Activated CD4-positive, alpha-beta T cell treated with anti-CD3 and anti-CD28 coated beads for 4 hours (primary cell): ENCODE measurements at places on chromosomes 12 and 14.
A peak's percentile ranks its signal among the peaks of the same experiment; 100 is the strongest.

GRCh38 chr14:68380329-68380741, 412.5 kb downstream of the ZFP36L1 start:
- no peak for DNase-seq

GRCh38 chr14:44170101-44170500, 337.0 kb downstream of the FSCB start:
- no peak for DNase-seq

- peak; percentile 29 for DNase-seq
Measured at GRCh38 chr12:89862511-89863445, 154.1 kb upstream of the ATP2B1 start.

DNA sequence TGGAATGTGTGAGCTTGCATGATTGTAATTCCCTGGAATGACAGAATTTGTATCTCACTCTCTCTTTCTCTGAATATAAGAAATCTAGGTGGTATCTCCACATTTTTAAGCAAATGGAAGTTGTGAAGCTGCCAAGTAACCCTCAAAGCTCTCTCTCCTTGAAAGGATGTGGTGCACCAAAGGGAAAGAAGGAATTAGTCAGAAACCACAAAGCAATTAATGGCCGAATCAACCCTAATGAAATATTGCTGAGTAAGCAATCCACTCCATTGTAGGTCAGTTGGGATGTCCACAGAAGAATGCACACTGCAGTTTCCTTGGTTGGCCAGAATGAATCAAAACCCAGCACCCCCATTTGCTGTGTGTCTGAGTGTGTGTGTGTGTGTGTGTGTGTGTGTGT, 153.5 kb downstream of the KCNA5 start:
- DNase-seq = no peak

- DNase-seq = no peak
Measured at GRCh38 chr12:70581208-70581607, 56.0 kb downstream of the PTPRB start.

- no peak for DNase-seq
Measured at GRCh38 chr12:11834104-11834812, 184.8 kb downstream of the ETV6 start.

GRCh38 chr12:75815756-75816155, 215.8 kb downstream of the PHLDA1 start:
- no peak for DNase-seq

DNA sequence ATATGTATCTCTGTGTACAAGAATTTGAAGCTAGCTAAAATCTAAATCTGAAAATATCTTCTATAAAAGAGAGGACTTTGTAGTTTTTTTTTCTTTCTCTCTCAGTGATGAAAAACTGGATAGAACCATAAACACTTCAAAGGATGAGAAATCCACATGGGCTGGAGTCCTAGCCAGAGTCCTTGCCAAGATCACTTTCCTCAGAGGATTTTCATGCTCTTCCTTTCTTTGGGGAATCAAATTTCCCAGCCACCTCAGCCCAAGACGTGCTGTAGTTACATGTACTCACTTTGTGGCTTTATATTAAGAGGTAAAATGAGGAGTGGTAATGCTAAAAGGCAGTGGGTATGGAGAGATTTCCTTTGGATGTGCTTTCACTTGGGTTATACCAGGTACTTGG, 110.3 kb downstream of the SLC38A1 start:
- DNase-seq = no peak

DNA sequence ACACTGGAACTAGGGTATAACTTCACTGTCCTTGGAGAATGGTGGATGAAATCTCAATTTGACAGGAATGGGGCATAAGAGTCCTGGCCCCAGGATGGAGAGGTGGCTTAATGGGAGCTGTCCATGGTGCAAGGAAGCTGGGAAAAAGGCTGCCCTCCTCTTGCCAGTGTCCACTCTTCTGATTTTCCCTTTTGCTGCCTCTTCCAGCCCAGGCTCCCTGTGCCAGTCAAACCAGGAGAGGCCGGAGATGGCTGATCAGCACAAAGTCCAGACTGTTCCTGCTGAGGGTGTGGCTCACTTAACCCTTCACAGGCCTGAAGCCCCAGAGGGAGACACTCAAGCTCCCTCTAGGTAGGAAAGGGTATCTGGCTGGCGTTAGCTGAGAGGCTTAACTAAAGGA, at the start of gene MYO1A:
Gene MYO1A, minus strand, starts transcription at position 240 of the 400 bp plus-strand sequence. CDS start 1,806 bp downstream, outside the sequence.
- DNase-seq = no peak

- no peak for DNase-seq
Measured at GRCh38 chr12:66132408-66132807, 1.9 kb upstream of the LLPH start.

DNA sequence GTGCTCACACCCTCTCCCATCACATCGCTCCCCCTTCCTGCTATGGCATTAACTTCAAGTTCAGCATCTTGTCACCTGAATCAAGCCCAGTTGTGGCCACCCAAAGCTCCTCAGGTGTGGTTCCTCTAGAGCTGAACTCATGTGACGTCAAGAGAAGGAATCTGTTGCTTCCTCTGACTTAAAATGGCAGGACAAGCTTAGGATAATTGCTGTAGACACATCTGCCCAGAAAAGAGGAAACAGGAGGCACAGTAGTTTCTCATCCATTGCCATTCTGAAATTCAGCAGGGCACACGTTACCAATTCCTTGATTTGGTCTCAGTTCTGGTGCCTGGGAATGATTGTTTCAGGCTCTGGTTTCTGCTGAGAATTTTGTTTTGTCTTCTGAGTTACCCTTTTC, 52.1 kb downstream of the RCOR1 start:
- DNase-seq = no peak

- no peak for DNase-seq
Measured at GRCh38 chr12:74227846-74228545, 309.6 kb upstream of the ATXN7L3B start.

DNA sequence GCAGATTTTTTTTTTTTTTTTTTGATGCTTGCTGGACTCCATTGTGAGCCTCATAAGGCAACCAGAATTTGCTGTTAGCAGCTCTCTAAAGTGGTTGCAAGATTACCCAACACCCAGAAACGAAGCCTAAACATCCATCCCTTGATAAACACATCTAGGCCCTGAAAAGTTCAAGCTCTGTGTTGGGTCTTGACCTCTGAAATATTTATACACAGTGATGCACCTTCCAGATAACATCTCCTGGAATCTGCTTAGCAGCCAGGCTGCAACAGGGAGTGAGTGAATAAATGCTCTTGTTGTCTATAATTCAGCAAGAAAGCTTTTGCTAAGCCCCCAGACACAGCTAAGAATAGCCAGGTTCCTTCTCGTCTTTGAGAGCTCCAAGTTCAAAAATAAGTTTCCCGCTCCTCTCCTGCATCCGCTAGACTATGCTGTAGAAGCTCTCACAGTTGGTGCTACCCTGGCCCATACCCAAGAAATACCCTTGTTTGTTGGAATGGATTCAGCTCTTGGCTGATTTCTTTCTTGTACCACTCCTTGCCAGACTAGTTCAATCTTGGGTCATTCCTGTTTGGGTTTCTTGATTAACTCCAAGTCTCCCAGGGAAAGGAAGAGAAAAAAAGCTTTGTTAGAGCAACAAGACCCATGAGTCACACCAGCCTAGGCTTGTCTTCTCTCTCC, 610.6 kb upstream of the TBX3 start:
- DNase-seq = no peak

DNA sequence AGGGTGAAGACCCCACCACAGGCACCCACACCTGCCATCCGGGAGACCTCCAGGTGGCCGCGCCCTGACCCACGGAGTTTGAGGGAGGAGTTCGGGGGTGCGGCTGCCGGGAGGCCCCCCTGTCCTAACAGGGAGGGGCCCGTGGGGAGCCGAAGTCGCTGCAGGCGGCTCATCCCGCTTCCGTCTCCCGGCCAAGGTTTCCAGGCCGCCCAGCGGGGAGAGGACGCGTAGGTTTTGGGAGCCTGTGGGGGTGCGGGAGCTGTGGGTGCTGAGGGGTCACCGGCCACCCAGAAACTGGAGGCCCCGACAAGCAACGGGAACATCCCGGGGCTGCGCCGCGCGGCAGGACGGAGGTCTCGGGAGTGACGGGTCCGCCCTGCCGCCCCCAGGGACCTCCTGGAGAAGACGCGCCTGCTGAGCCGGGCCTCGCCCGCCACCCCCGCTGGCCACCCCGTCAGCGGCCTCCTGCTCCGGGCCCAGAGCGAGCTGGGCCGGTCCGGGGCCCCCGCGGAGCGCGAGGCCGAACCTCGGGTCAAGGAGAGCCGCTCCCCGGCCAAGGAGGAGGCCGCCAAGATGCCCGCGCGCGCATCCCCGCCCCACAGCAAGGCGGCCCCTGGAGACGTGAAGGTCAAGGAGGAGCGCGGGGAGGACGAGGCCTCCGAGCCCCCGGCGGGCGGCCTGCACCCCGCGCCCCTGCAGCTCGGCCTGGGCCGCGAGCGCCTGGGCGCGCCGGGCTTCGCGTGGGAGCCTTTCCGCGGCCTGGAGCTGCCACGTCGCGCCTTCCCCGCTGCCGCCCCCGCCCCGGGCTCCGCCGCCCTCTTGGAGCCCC, 27.6 kb downstream of the LRCOL1 start:
- DNase-seq = no peak

DNA sequence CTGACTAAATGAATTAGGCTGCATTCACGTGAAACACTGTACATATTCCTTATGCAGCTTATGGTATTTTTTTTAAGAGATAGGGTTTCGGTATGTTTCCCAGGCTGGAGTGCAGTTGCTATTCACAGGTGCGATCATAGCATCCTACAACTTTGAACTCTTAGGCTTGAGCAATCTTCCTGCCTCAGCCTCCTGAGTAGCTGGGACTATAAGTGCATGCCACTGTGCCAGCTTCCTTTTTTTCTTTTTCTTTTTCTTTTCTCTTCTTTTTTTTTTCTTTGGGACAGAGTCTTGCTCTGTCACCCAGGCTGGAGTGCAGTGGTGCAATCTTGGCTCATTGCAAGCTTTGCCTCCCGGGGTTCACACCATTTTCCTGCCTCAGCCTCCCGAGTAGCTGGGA, 35.8 kb upstream of the SPPL3 start:
- no peak for DNase-seq

DNA sequence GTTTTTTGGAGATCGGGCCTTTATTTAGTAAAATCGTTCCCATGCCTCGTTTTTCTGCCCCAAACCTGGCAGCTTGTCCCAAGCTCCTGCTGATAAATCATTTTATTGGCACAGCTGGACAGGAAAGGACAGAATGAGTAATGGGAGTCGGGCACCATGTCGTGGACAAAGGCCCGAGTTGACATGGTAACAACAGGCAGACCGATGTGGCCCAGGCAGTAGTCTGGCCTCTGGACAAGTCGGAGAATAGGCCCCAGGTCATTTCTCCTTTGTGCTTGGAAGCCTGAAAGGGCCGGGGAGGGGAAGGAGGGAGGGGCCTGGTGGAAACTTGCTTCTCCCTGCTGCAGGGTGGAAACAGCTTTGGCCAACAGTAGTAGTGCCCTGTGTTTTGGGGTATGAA, 234.9 kb downstream of the SUDS3 start:
- DNase-seq = no peak

GRCh38 chr14:32552766-32553165, 223.7 kb downstream of the AKAP6 start:
- no peak for DNase-seq

DNA sequence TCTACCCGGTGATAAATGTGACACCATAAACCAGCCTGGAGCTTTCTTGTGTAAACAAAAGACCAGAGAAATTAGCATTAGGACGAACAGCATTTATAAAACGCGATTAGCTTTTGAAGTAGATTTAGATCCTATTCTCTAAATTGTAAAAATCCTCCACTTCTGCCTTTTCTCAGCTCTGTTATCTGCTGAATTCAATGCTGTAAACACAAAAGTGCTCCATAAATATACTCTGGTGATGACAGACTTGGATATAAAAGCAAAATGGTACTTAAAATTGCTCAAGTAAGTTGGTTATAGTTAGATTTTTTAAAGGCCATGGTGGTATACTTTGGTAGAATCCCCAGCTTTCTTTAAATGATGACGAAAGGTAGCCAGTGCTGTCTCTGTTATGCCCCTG, 114.6 kb upstream of the RMST start:
- DNase-seq = no peak

GRCh38 chr14:92944976-92945375, 22.0 kb downstream of the CHGA start:
- no peak for DNase-seq

GRCh38 chr12:30914986-30915591, 11.5 kb upstream of the TSPAN11 start:
- no peak for DNase-seq

DNA sequence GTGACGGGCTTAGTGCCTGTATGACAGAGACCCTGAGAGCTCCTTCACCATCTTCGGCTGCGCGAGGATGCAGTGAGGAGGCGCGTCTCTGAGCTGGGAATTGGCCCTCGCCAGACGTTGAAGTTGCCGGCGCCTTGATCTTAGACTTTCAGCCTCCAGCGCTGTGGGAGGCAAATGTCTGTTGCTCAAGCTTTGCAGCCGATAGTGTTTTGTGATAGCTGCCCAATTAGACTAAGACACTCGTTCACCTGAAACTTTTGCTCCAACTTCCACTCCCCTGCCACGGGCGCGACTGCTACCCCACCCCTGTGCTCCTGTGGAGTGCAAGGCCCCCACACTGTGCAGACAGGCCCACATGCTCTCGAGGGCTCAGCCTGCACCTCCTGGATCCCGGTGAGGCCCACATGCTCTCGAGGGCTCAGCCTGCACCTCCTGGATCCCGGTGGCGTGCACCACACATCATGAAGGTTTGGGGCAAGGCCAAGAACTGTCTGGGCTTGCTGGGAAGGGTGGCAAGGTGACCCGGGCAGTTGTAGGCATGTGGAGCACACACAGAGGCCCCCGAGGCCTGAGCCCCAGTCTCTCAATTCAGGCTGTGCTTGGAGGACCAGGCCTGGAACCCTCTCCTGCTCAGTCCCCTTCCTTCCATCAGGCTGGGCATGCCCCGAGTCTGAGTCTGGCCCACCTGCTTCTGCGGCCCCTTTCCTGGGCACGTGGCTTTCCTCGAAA, 324.6 kb downstream of the TMEM121 start:
- DNase-seq = no peak

DNA sequence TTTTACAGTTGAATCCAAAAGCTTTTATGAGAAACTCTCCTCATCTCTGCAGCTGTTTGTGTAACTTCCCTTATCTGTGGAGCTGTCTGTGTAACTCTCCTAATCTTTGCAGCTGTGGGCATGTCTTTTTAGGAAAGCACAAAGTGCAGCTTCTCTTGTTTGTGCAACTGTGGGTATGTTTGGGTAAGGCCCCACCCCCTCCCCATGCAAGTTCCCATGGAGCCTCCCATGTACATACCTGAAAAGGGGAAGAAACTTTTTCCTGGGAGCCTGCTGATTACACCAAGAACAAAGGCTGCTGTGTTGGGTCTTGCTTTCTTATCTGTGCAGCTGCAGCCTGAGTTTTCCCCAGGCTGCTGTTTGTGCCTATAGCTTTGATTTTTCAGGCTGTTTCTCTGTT, 42.7 kb upstream of the CDKN3 start:
- DNase-seq = no peak

- DNase-seq = no peak
Measured at GRCh38 chr12:6722863-6723262, 983 bp upstream of the COPS7A start.

- no peak for DNase-seq
Measured at GRCh38 chr14:33737446-33737845, 213.4 kb downstream of the EGLN3 start.

DNA sequence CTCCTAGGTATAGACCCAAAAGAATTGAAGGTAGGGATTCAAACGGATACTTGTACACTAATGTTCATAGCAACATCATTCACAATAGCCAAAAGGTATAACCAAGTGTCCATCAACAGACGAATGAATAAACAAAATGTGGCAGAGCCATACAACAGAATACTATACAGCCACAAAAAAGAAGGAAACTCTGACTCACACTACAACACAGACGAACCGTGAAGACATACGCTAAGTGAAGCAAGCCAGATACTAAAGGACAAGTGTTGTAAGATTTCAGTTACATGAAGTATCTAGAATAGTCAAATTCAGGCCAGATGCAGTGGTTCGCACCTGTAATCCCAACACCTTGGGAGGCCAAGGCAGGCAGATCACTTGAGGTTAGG, 19.1 kb downstream of the CAMKK2 start:
- no peak for DNase-seq

- DNase-seq = no peak
Measured at GRCh38 chr12:87274594-87275245, 754.5 kb downstream of the C12orf50 start.
